ENCODE measurements at places on chromosomes 16 and 17.

DNA sequence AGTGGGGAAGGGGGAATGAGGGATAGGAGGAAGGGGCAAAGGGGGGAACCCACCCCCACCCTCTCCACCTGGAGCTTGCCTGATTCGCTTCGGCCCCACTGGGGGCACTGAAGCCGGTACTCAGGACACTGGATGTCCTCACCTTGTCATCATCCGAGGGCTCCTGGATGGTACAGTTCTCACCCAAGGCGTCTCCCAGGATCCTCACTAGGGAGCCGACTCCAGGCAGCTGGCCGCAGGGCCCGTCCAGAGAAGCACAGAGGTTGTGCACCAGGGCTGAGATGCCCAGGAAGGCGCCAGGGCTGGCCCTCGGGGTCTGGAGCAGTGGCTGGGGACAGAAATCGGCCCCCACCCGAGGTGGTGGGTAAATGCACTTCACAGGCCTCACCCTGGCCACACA is 92.3 kb downstream of the LITAF start:
- no peak for DNase-seq

GRCh38 chr17:5399767-5400166 is 19.7 kb downstream of the NUP88 start:
- DNase-seq = no peak

- no peak for DNase-seq
These were observed 30.6 kb downstream of the ABCA9 start for GRCh38 chr17:69030169-69030568.

DNA sequence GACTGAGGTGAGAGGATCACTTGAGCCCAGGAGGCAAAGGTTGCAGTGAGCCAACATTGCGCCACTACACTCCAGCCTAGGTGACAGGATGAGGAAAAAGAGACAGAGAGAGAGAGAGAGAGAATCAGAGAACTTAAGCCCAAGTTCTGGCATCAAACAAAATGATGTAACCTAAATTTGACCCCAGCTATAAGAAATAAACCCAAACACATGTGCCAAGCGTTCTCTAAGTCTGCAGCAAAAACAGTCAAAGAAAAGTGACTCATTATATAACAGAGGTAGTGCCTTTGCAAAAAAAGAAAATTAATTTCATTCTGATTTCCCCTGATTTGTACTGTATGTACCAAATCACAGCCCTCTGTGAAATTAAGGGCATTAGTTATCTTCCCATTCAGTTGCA is 89.5 kb downstream of the CDH11 start:
- no peak for DNase-seq

DNA sequence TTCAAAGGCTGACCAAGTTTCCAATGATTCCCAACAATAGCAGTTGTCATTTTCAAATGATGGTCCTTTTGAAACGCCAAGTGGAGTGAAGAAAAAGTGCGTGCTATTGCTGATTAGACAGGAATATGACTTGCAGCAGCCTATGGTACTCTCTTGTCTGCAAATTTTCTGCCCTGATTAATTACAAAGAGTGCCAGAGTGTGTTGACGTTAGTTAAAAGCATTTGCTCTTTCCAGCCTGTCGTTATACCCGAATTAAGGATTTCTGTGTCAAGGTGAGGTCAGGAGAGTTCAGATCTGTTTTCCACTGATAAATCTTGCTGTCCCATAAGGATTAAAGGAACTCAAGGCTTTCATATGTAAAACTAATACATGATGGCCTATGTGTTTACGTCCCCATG is 75.0 kb upstream of the ADAMTS18 start:
- DNase-seq = no peak

DNA sequence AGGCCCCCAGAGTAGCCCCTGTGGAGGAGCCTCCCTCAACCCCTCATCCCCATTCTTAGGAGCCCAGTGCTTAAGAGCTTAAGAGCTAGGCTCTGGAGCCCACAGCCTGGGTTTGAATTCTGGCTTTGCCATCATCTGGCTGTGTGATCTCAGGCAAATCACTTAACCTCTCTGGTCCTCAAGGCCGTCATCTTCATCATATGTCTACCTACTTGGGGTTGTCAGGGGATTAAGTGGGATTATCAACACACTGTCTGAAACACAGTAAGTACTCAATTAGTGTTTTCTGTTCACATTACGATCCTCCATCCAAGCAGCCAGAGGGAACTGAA is 4.8 kb downstream of the SREBF1 start:
- no peak for DNase-seq

GRCh38 chr17:29664743-29665480 is 42.2 kb upstream of the CORO6 start:
- DNase-seq = no peak

DNA sequence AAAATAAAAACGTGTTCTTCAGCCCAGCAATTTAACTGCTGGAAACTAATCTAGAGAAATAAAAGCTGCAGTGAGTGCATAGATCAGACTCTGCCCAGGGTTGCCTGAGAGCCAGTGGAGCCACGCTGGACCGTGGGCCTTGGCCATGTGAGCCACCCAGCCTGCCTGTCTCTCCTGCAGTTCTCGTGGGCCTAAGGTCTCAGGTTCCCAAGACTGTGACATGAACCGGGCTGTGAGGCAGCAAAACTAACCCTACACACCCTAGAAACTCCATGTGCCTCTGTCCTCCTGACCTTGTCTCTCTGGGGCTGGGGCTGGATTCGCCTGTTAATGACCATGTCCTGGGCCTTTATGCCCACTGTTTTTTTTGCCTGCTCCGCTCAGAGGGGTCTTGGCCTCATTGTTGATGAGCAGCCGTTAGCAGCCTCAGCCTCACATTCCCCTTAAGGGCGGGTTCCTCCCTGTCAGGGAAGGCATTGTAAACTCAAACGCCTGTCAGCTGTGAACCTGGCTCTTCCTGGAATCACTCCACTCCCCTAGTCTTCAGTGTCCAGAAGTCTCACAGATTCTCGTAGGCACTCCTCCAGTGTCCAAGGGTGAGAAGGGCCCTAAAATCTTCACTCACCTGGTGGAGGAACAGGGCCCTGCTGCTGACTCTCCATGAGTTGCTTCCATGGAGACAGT is 16.9 kb downstream of the C16orf90 start:
- DNase-seq = no peak

GRCh38 chr17:4003501-4004421 is 39.5 kb upstream of the ATP2A3 start:
- no peak for DNase-seq

DNA sequence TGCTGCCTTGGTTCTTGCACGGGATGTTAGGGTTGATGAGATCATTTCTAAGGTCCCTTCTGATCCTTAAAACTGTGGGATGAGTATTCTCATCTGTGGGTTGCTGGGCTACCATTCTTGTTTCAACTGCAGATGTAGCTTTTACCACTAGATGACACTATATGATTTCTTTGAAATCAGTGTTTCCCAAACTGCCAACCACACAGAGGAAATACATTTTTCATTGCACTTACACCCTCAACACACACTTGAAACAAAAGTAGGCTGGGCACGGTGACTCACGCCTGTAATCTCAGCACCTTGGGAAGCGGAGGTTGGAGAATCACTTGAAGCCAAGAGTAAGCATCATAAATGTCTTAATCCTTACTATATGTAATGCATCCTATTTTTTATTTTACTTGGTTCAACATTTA is 15.3 kb downstream of the LCMT1 start:
- peak; percentile 74 for DNase-seq

- no peak for DNase-seq
These were observed 19.7 kb upstream of the GUCY2D start for GRCh38 chr17:7982666-7983065.

GRCh38 chr16:58814348-58814801 is 80.3 kb upstream of the GOT2 start:
- DNase-seq = peak; percentile 85

- DNase-seq = no peak
These were observed 24.8 kb downstream of the SNX11 start for GRCh38 chr17:48132385-48132784.

DNA sequence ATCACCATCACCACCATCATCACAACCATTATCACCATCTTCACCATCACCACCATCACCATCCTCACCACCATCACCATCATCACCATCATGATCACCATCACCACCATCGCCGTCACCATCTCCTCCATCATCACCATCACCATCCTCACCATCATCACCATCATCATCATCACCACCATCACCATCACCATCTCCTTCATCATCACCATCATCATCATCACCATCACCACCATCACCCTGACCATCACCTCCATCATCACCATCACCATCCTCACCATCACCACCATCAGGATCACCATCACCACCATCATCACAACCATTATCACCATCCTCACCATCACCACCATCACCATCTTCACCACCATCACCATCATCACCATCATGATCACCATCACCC is 14.1 kb downstream of the SCNN1B start:
- DNase-seq = no peak

- no peak for DNase-seq
These were observed 15.7 kb upstream of the MRC2 start for GRCh38 chr17:62611728-62612127.

GRCh38 chr16:10569621-10570020 is 10.8 kb downstream of the EMP2 start:
- DNase-seq = no peak

DNA sequence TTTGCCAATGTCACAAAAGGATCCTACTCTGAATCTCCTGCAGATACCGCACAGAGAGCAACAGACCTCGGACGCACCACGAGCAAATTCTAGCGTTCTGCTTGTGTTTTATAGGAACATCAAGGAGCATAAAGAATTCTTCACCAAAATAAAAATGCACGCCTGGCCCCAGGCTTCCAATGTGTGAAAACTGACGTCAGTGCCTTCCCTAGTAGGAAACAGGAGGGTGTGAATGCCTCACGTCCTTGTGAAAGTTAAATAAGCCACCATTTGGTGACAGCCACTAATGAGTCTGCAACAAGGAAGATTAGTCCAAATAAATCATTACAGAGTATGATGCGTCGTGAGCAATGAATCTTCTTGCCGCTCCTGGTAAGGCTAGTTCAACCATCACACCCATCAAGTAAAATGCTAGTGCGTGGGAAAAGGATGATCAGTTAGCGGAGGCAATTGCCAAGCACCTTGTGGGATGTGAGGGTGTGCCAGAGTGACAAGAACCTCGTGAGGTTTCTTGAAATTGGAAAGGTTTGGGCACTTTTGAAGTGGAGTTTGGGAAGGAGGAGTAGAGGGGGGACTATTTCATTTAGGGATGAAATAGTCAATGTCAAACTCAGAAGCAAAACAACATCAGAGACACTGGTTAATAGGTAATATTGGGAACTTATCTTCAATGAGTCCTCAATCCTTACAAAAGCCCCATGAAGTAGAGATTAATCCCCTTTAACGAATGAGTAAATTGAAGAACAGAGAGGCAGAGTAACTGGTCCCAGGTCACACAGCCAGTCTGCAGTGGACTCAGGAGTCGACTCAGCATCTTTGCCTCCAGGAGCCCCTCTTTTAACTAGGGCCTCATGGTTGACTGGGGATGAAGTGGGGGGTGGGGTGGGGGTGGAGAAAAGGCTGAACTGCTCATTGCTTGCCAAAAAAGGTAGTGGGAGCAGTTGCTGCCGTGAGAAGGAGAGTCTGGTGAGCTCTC is 238.8 kb downstream of the SLC39A11 start:
- no peak for DNase-seq

DNA sequence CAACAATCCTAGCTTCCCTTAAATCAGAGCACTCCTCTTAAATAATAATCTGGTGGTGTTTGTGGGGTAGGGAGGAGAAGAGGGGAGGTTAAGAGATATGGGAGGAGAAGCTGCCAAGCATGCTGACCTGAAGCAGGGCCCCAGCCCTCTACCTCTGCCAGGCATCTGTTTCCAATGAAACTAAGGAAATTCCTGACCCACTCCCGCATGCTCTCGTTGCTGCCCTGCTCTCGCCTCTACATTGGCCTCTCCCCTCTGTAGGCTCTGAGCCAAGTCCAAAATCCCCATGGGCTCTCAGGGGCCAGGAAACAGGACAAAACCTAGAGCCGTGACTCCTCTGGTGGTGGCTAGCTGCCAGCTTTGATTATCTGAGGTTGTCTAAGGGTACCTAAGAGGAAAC is 559.5 kb upstream of the CDH11 start:
- DNase-seq = no peak

DNA sequence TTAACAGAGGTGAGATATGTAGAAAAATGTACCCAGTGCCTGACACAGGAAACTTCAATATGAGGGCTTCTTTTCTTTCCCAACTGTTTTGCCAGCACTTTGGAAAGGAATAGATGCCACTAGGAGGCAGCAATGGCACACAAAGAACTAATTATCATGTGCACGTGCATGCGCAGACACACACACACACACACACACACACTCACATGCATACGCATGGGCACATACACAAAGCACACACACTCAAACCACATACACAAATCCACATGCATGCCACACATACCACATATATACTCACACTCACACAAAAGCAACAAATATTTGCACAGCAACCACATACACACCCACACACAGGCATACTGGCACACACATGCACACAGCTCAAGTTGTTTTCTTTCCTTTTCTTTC is 8.8 kb upstream of the CEP112 start:
- DNase-seq = peak; percentile 67

GRCh38 chr17:20189302-20189701 is 180.1 kb downstream of the SPECC1 start:
- peak; percentile 91 for DNase-seq

- no peak for DNase-seq
These were observed 684.1 kb upstream of the C16orf82 start for GRCh38 chr16:26382586-26382985.

DNA sequence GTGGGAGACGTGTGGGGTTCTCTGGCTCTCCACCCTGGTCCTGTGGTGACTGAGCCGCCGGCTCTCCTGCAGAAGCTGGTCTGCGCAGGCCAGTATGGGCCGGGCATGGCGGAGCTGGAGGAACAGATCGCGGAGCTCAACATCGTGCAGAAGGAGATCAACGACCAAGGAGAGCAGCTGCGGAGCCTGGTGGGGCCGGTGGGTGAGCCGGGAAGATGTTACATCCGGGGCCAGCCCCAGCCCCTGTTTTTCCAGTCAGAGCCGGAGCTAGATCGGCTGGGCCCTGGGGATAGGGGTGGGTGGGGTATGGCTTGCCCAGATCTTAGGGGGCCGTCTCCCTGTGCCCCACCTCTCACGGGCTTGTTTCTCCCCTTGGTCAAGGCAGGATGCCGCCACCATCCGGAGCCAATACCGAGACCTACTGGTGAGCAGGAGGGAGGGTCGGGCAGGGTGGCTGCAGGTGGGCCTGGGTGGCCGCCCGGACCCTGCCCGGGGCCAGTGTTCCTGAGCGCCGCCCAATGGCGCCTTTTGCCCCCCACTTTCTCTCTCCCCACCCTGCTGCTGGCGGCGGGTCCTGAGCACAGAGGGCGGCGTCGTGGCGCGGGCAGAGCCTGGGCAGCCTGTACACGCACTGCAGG is 5.0 kb downstream of the EVPLL start:
- no peak for DNase-seq

- DNase-seq = no peak
These were observed 55.9 kb downstream of the STX8 start for GRCh38 chr17:9519583-9520272.

Measured in spinal cord (tissue), 10 donors.